ENCODE measurements at places on chromosomes 5 and 9.

- no peak for DNase-seq
Observed at GRCh38 chr5:52920929-52921328, 68.2 kb upstream of the ITGA2 start.

- no peak for DNase-seq
Observed at GRCh38 chr9:135281151-135281550, 193.7 kb downstream of the OLFM1 start.

DNA sequence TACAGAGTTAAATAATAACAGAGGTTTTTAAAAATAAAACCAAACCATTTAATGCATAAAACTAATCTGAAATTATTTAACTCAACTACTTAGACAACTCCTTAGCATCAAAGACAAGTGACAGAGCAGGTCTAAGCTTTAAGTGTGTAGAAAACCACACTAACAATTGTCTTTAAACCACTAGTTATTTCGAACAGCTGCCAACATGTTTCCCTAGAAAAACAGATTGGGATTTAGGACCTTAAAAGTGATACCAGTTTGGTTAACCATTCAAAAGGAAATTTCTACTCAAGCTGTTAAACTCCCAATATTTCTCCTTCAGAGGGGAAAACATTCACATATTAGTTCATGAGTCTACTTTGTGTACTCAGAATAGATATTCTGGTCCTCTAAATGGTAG, 208.7 kb downstream of the BNC2 start:
- DNase-seq = no peak

DNA sequence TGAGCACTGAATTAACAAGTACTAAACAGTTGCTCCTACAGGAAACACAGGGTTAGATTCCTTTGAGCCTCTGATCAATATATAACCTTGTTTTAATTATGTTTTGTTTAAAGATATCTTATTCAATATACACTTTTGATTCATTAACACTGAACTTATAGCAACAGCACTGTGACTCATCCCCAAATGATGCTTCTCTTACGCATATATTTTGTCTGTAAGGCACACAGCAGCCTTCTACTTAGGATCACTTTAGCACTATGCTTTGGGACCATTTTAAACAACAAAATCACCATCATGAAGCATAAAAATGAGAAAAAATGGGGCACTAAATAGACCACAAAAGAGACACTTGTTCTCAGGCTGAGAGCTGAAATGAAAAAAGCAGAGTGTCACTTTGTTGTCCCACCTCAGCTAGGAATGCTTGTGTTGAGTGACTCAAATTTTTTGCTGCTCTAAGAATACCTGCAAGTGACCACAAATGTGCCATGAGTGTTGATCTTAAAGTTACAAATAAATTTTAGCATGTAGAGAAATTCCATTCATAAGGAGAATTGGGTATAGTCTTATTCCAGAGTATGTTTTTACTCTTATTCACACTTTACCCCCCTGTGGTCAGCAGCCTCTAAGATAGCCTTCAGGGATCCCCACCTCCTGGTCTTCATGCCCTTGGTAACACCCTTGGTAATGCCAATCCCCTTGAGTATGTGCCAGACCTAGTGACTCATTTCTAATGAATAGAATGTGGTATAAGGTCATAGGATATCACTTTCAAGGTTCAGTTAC, 252.7 kb upstream of the IL12B start:
- DNase-seq = no peak

DNA sequence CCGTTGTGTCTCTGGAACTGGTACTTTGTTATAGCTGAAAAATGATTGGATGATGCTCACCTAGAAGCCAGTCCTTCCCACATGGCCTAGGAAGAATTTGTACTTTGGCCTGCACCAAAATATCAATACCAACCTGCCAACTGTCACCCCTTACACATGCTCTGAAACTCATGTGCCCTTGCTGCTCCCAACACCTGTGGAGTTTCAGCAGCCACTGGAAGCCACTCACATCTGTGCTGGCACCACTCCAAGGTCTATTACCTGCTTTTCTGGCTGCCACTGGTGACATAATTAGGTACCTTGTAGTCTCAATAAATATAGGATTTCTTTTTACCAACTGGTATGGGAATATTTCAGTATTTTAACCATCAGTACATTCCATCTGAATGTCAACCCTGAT, 363.6 kb downstream of the SH3GL2 start:
- no peak for DNase-seq

- DNase-seq = no peak
Observed at GRCh38 chr5:174526177-174526576, 198.2 kb upstream of the MSX2 start.

DNA sequence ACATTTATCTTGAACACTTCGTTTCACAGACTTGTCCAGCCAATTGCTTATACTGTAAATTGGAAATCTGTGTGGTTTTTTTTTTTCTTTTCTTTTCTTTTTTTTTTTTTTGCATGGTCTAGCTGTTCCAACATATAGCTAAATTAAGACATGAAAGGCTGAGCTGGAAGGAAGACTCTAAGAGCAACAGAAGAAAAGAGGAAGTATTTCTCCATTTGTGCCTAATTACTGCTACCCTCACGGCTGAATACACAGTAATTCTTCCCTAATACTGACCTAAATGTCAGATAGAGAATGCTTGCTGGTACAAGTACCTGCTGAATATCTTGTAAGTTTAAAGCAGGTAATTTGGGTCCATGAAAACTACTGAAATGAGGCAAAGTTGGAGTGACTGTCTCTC, 11.0 kb upstream of the HAPLN1 start:
- DNase-seq = no peak

GRCh38 chr9:108093773-108094675, 604.5 kb upstream of the KLF4 start:
- no peak for DNase-seq

GRCh38 chr9:71146511-71146910, 25.1 kb upstream of the TRPM3 start:
- no peak for DNase-seq

- no peak for DNase-seq
Observed at GRCh38 chr9:89890326-89890980, 285.6 kb downstream of the GADD45G start.

DNA sequence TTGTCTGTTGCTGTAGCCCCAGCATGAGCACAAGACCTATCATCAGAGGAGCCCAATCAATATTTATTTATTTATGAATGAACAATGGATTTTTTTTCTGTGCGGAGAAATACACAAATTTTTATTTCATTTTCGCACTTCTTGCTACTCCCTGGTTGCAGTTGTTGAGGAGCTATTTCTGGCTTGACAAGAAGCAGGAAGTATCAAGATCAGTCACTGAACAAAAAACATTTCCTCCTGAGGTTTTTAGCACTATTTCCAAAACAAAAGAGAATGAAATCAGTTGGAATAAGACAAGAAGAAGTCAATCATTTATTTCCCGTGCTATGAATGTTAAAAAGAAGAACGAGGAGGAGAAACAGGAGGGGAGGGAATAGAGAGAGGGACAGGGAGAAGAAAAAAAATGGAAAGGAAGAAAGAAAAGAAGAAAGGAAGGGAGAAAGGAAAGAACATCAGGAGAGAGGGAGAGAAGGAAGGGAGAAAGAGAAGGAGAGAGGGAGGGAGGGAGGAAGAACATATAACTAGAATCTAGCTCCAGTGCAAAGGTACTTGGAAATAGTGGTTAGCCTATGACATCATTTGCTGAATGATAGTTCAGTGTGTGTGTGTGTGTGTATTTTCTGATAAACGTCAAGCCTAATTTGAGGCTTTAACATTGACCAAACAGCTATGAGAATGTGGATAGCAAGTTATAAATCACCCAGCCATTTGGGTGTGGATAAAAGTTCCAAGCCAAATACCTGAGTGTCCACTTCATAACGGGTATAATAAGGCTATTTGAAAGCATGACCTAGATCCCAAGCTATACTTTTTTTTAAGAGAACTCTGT, 586.0 kb downstream of the EBF1 start:
- DNase-seq = no peak

DNA sequence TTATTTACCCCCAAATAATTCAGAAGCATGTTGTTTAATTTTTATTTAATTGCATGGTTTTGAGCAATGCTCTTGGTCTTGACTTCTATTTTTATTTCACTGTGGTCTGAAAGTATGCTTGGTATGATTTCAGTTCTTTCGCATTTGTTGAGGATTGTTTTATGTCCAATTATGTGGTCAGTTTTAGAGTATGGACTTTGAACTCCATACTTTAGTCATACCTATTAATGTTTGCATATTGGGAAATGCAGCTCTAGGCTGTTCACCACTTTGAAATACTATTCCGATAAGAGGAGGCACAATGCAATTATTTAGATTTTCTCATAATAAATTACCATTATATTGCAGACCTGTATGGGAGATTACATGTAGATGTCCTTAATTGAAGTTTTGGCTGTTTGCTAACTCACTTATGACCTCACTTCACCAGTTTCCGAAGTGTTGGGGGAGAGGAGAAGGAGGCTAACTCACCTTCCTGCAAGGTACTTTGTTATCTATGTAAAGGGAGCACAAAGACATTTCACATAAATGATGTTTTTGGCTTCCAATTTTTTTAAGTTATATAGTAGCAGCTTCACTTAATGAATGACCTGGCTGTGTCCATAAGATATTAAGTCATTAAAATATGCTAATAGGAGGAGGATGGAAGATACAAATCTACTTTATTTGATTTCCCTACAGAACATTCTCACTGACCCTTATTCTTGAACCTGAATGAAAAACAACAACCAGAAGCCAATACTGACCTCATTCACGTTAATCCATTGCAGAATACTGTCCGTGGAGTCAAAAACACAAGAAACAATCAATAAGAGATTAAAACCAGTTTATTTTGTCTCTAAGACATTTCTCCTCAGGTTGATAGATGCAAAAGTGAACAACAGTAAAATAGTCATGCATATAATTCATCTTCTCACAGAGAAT, 970.3 kb upstream of the ARRDC3 start:
- no peak for DNase-seq

- peak; percentile 72 for DNase-seq
Observed at GRCh38 chr5:151264113-151264512, 11.1 kb downstream of the GM2A start.

DNA sequence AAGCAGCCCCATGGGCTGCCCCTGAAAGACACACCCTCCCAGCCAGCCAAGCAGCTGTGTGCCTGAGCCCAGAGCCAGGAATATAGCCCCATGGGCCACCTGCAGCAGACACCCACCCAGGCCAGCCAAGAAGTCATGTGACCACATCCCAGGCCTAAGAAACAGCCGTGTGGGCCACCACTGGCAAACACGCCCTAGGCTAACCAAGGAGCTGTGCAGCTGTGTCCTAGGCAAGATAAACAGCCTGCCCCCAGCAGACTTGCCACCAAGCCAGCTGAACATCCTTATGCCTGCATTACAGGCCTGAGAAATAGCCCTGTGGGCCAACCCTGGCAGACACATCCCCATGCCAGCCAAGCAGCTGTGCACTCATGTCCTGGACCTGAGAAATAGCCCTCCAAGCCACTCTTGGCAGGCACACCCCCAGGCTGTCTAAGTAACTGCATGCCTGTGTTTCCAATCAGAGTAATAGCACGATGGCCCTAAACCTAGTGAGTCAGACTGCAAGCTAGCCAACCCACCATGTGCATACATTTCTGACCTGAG, 143.0 kb downstream of the ADAMTS6 start:
- no peak for DNase-seq

- DNase-seq = no peak
Observed at GRCh38 chr9:79537838-79538237, 33.9 kb upstream of the TLE4 start.

GRCh38 chr5:111667128-111667736, 89.8 kb downstream of the NREP start:
- DNase-seq = no peak

- DNase-seq = no peak
Observed at GRCh38 chr5:3606121-3606831, 10.6 kb downstream of the IRX1 start.

GRCh38 chr9:8963885-8964284, 1164.3 kb upstream of the DMAC1 start:
- no peak for DNase-seq

GRCh38 chr9:109934857-109935215, 154.8 kb downstream of the PALM2AKAP2 start:
- DNase-seq = no peak

DNA sequence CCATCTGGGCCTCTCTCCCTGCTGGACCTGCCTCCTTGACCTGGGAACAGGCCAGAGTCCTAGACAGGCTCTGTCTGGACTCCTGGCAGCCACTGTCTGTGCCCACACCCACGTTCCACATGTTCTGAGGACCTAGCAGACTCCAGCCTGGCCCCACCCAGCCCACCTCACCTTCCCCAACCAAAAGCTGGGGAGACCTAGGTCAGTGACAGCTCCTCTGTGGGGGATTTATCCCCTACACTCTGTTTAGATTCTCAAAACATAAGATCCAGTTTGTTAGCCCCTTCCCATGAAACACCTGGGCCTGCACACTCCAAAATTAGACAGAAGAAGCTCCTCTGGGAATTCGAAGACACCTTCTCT, 59.8 kb upstream of the ADAMTS2 start:
- no peak for DNase-seq

- no peak for DNase-seq
Observed at GRCh38 chr5:159021136-159021900, 78.4 kb downstream of the EBF1 start.

- no peak for DNase-seq
Observed at GRCh38 chr9:69308206-69308931, 16.6 kb upstream of the ENTREP1 start.

DNA sequence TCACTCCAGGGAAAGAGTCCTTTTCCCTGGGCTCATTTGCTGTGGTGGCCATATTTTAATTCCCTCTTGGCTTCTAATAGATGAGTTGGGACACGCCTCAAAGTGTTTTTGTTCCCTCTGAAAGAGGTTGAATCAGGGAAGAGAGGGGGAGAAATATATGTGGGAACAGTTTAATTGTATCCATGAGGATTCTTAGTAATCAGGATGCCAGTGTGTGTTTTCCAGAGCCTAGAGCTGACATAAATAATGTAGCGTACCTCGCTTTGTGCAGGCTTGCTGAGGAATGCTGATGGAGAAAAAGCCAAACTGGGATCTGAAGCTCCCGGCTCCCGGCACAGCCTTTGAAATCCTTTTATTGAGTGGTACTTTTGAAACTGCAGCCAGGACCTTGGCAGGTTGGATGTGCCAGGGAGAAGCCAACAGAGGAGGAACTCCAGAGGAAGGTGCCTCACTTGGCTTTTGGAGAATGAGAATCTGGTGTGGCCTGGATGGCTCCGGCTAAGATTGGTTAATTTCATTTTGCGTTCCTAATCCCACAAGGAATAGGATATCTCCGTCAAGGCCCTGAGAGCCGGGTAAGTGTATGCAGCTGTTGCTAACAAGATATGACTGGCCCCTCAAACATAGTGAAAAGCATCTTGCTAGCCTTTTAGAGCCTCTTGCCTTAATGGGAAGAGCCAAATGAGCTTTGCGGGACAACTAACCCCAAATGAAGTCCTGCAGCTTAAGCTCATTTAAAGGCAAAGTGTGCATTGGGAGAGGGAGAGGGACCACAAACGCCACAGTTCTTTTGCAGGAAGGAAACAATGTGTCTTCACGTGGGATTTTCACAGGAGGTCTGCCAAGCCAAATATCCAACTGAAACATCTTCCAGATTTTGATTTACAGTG, 471.1 kb upstream of the WWC1 start:
- no peak for DNase-seq
